Hematopoietic multipotent progenitor cell (in vitro differentiated cells): ENCODE measurements at places on chromosomes 12 and 14.

DNA sequence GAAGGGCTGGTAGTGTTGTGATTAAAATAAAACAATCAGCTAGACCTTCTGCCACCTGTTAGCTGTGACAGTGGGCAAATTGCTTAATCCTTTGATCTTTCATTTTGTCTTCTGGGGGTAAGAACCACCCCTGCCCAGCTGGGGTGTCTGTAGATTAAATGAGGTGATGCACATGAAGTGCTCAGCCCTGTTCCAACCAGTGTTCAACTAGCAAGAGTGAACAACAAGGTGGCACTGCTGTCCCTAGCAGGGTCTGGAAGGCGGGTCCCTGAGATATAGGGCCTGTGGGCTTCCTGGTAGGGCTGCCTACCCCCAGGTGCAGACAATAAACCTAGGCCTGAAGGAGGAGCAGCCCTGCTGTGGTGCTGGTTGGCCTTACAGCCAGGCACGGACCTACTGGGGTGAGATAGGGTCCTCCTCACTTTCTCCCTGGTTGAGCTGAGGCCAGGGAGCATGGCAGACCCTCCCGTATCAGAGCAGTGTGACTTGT is 60.6 kb downstream of the ARL6IP4 start:
- DNase-seq, result no peak

GRCh38 chr12:2854669-2855453 is 2.0 kb downstream of the TEX52 start:
- no peak for DNase-seq

GRCh38 chr12:4939418-4940023 is 29.8 kb downstream of the KCNA1 start:
- DNase-seq, result no peak

- no peak for DNase-seq
Measured at GRCh38 chr14:95697764-95698163, 11.5 kb downstream of the TCL1B start.

GRCh38 chr14:86243158-86243557 is 713.2 kb downstream of the FLRT2 start:
- DNase-seq, result no peak

DNA sequence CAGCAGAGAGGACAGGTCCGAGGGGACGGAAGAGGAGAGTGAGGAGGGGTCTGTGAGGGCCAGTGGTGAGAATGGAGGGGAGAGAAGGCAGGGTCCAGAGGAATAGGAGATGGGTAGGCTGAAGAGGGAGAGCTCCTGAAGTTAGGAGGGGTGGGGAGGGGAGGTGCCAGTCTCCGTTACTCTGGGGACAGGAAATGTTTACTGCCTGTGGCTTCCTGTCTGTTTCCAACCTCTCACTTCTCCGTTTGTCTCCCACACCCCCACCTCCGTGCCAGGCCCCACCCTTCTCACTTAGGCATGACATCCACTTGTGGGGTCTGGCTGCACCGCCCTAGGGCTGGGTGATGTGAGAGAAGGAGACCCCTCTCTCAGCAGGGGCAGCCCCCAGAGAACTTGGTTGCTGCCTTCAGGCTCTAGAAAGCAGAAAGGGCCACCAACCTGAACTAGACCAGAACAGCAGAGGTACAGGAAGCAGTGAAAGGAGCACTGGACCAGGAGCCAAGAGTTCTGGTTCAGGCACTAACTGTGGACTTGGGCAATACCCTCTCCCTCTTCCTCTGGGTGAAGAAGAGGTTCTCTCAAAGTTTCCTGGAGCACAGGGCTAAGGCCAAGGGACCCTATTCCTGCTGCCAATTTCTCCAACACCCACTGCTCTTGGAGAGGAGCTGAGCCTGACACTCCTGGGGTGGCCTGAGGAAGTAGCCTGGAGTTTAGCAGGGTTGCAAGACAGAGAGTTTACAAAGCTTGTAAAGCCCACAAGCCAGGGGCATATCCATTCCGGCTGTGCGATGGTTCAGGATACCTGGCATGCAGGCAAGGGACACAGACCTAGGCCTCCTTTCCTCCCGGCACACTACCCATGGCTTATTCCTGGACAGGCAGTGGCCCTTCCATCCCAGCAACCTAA is 5.5 kb downstream of the ITGA5 start:
- DNase-seq, result peak; percentile 87

GRCh38 chr14:99789581-99789980 is 3.6 kb upstream of the EML1 start:
- no peak for DNase-seq

- no peak for DNase-seq
Measured at GRCh38 chr14:23181946-23182345, 1.5 kb downstream of the SLC7A8 start.

GRCh38 chr14:28936601-28937000 is 170.0 kb downstream of the FOXG1 start:
- DNase-seq, result no peak

GRCh38 chr14:21068521-21069387 is 1.4 kb upstream of the ARHGEF40 start:
- peak; percentile 77 for DNase-seq

DNA sequence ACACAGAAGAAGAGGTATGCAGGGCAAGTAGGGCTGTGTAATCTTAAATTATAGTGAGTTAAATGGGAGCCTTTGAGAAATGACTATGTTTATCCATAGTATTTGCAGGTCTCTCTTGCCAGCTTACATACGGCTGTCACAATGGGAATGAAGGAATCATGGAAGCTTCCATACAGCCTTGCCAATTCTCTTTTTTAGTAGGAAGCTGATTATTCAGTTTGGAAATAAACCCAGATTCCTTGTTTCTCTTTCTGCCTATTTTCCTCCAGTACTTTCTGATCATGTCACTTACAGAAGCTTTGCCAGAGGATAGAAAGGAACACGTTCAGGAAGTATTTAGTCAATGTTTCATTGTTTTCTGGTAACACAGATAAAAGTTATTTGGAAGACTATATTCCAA is 217.4 kb upstream of the DIO2 start:
- no peak for DNase-seq

DNA sequence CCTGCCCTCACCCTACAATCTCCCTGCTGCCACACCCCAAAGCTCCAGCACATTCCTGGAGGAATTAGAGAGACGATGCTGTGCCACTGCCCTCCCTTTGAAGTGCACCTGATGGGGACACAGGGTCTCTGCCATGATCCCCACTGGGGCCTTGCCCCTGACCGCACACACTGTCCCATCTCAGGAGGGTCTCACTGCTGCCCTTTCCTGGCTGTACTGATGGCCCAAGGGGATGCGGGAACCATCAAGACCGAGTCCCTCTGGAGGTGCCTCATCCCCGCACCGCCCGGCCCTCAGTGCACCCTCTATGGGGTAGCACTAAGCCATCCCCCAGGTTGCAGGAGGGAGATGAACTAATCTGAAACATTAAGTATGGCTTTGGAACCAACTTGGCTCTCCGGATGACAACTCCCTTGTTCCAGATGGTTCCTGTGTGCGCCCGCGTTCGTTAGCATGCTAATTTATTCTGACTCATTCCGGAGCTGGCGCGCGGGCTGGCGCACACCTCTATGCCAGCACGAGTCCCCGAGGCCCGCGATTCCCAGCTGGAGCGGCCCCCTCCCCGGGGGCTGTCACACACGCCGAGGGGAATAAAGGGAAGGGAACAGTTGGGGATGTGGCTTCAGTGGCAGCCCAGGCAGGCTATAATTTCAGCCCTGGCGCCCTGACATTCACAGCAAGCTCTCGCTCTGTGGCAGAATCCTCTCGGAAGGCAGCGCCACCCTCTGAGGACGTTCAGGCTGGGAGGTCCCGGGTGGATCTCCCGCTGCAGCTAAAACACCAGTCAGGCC is 34.2 kb upstream of the C14orf180 start:
- no peak for DNase-seq

DNA sequence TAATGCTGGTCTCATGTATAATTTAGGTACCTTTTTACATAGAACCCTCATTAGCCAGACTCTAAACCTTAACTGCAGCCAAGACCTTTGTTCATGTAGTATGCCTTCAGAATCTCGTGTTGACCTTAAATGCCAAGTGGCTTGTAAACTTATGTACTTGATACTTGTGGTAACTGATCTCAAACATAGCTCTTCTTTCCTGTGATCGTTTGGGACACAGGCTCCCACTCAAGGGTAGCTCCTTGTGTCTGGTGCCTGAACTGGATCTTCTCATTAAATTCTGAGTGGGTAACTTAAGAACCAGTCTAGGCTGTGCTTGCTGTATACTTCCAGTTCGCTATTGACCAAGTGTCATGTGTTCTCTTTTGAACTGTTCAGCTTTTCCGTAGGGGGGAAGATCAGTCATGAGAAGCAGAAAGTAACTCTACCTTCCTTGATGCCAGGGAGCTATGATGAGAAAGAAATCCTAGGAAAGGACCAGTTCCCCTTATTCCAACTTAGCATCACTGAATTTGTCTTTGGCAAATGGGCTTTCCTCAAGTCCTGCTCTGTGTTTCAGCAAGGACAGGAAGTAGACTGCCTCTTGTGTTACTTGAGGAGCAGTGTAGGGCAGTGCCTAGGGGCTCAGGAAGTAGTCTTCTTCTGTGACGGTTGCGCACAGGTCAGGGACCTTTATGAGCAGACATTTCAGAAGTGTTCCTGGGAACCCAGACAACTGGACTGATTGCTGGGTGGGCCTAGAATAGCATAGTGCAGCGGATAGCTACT is 2.5 kb downstream of the LGALS3 start:
- DNase-seq, result no peak

- no peak for DNase-seq
Measured at GRCh38 chr12:39402922-39403321, 40.0 kb downstream of the KIF21A start.

- no peak for DNase-seq
Measured at GRCh38 chr12:76398106-76398505, 49.9 kb upstream of the BBS10 start.

- no peak for DNase-seq
Measured at GRCh38 chr12:3747976-3748619, 4.8 kb downstream of the CRACR2A start.

DNA sequence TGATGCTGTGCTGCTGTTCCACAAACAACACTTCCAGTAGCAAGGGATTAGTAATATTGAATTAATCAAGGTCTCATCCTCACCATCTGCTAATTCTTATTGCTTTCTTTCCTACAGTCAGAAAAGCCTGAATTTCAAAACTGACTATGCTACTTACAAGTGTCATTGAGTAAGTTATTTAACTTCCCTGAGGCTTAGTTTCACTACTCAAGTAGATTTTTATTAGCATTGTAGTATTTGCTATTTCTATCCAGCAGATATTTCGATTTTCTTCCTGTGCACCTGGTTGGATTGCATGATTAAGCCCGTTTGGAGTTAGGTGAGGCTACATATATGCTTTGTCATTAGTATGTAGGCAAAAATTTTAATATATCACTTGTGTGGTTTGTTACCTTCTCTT is 591.5 kb downstream of the TRHDE start:
- DNase-seq, result no peak

DNA sequence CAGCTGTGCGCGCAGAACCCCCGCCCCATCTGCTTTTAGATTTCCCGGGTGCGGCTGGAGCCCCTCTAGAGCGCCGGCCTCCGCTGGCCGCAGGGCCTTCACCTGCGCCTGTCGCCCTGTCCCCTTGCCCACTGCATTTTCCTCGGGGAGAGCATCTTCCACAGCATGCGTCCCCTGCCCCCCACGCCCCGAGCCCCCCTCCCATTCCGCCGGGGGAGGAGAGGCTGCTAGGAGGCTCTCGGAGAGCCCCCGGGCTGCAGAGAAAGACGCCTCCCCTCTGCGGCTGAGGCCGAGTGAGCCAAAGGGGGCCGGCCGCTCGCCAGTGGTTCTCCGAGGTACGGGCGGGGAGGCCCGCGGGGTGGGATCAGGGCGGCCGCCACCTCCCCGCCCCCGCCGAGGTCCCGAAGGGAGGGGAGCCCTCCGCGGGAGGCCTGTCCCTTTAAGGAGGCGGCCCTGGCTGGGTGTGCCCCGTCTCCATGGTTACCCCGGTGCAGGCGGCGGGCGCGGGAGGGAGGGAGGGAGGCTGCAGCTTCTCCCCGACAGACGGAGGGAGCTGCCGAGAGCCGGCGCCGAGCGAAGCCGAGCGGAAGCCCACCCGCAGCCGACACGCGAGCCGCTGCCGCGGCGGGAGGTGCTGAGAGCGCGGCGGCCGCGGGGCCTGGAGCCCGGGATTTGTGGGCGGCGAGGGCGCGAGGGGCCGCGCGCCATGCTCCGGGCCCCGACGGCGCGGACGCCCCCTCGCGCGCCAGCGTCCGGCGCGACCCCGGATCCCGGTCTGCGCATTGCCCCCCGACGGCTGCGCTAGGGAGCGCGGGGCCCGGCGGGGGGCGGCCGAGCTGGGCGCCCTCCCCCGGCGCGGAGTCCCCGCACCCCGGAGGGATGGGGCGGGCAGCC is at the start of gene KCNH3:
TSS of gene KCNH3 (plus strand) at position 521 of the 894 bp plus-strand sequence. CDS start 387 bp downstream, outside the sequence.
- DNase-seq, result peak; percentile 89

GRCh38 chr12:6452944-6453630 is 1.2 kb downstream of the TAPBPL start:
- DNase-seq, result no peak

DNA sequence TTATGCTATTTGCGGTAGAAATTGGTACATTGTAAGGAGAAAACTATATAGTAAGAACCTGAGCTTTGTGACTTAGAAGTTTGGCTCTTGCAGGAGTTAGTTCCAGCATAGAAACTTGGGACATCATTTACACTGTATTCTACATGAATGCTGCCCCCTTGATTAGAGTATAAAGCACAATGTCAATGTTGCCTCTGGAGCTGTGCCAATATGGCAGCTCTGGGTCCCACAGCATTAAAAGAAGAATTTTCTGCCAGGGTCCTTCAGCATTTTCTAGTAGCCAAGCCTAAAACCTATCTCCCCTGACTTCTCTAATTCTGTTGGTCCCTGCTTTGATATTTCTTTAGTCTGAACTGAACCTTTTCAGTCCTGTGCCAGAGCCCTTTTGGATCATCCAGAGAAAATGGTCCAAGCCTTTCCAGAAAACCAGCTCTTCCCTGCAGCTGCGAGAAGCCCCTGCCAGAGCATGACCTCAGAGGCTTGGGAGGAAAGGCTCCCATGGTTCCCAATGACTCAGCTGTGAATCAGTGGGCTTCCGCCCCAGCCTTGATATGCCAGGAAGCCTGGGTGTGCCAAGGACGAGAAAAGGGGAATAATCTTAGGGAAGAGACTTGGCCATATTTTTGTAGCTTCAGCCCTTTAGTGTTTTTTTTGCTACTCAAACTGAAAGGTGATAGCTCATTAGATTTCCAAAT is 43.2 kb downstream of the PLEKHG7 start:
- DNase-seq, result no peak

GRCh38 chr12:91870872-91871707 is 274.6 kb downstream of the BTG1 start:
- no peak for DNase-seq

DNA sequence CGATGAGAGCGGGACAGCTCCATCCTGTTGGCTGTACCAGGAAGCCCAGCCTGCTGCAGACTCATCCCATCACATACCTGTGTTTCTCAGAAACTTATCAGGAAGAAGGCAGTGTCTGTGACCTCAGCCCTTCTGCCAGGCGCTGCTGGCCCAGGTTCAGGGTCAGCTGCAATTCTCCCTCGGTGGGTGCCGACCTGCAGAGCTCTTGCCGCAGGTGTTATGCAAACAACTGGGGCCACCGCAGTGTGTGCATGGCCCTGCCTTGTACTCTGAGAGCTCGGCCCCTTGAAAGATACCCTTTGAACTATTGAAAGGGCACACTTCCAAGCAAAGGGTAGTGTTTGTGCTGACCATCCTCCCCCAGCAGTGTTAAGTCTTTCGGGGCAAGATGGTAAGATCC is 322.2 kb upstream of the DIO3 start:
- DNase-seq, result no peak
